Urinary bladder (tissue), 4 donors: ENCODE measurements at places on chromosomes 7 and 10.

GRCh38 chr10:119973281-119973680 lies 80.8 kb downstream of the SEC23IP start:
- no peak for DNase-seq

- no peak for DNase-seq
Observed at GRCh38 chr7:98329791-98330373, 48.4 kb downstream of the BRI3 start.

DNA sequence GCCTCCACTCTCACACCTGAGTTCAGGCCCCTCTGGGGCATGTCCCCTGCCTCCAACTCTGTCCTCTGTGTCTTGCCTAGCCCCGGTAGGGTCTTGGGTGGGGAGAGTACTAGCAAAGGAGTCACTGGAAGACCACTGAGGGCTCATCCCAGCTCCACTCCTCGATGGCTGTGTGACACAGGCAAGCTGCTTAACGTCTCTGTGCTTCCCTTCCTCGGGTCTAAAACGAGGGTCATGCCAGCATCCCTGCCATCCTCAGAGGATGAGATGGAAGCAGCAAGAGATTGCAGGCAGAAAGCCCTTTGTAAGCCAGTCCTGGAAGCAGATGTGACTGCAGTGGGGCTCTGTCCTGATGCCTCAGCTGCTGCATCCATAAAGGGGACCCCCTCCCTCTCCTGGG lies 15.2 kb upstream of the C10orf105 start:
- DNase-seq: no peak

GRCh38 chr10:97718659-97719142 lies 5.2 kb downstream of the MARVELD1 start:
- no peak for DNase-seq

GRCh38 chr10:122911889-122912484 lies 1.6 kb downstream of the FAM24A start:
- DNase-seq: no peak

GRCh38 chr10:22427101-22427500 lies 81.8 kb downstream of the SPAG6 start:
- DNase-seq: no peak

DNA sequence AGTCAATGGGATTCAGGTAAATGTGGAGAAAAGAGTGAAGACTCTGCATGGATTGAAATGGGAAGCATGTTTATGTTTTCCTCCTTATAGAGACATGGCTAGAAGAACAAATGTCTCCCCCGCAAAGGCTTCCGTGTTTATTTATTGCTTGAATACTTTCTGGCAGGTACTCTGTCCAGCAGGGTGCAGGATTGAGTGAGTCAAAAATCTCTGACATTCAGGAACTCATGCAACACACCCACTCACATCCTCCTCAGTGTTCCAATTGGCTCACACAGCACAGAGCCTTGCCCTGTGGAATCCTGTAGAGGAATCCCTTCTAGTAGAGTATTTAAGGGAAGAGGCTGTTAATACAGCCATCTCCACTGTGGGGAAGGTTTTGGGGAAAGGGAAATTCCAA lies 290.3 kb upstream of the VWC2 start:
- no peak for DNase-seq

GRCh38 chr7:107836237-107837144 lies 33.5 kb upstream of the SLC26A3 start:
- no peak for DNase-seq

DNA sequence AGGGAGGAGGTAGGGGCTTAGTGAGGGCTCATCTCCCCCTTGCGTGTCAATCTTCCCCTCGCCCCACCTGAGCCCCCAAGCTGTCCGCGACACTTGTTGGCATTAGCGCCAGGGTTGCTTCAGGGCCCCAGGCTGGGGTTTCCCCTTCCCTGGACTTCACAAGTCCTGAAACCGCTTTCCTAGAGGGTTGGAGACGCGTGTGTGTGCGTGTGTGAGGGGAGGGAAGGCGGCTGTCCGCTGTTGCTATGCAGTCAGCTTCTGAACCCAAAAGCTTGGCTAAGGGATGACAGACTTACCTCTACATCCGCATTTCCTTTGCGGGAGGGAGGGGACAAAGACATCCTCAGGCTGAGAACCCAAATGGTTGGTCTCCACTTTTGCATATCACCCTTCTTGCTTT lies 803 bp downstream of the GOLGA7B start:
- DNase-seq: no peak

- no peak for DNase-seq
Observed at GRCh38 chr10:130904676-130905075, 406.8 kb downstream of the TCERG1L start.

DNA sequence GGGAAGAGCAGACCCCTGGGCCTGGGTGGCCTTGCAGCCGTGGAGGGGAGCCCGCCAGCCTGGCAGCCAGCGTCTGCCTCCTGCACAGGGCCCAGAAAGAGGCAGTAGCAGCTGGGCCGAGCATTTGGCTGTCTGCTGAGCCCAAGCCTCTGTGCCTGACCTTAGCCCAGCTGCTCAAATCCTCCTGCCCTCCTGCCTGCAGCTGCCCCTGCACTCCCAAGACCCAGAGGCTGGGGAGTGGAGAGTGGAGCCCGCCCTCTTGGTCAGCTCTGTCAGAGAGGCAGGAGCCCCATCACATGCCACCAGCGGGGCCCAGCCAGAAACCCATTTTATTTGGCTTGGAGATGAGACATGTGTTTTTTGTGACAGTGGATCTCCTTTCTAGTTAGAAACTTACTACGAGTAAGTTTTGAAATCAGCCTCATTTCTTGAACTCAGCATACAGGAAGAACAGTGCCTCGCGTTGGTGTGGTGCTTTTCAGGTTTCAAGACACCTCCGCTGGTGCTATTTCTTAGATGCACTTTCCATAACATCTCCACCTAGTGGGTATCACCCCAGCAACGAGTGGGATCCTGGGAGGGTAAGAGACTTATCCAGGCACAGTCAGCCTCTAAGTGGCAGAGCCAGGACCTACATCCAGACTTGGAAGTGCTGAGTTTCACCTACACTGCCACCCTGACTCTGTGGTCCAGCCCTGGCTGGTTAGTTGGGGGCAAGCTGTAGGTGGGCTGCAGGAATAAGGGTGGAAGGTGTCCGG lies 477.1 kb downstream of the RPS24 start:
- DNase-seq: no peak

- no peak for DNase-seq
Observed at GRCh38 chr10:16832351-16833080, 15.3 kb upstream of the RSU1 start.

GRCh38 chr10:59872892-59873463 lies 33.4 kb downstream of the CCDC6 start:
- no peak for DNase-seq

DNA sequence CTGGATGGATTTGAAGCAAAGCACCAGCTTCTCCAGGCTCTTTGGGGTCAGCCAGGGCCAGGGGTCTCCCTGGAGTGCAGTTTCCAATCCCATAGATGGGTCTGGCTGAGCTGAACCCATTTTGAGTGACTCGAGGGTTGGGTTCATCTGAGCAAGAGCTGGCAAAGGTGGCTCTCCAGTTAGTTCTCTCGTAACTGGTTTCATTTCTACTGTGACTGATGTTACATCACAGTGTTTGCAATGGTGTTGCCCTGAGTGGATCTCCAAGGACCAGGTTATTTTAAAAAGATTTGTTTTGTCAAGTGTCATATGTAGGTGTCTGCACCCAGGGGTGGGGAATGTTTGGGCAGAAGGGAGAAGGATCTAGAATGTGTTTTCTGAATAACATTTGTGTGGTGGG lies 14.2 kb downstream of the LEP start:
- DNase-seq: no peak

DNA sequence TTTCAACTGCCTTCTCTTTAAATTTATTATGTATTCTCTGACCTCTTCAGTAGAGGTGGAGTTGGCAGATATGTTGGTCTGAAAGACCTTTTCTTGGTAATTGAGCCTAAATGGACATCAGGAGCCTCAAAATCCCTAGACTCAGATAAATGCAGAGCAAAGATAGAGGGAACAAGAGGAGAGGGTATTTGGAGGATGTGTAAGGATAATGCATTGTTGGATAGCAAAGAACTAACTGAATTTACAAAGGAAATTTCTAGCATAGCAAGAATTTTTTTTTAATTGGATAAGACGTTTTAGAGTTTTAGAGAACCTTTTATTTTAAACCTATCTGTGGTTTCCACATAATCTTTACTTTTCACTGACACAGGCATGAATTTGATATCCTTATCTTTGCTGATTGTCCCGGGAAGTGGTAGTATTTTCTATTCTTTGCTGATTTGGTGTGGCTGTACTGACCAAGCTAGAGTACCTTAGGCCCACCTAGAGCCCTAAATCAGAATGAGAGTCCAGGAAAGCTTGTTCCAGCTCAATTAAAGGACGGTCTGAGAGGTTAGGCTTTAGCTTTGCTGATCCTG lies 91.3 kb downstream of the NRF1 start:
- DNase-seq: no peak

GRCh38 chr10:96324447-96324846 lies 20.2 kb downstream of the DNTT start:
- no peak for DNase-seq

- DNase-seq: no peak
Observed at GRCh38 chr10:80278480-80278879, 11.0 kb downstream of the MAT1A start.

DNA sequence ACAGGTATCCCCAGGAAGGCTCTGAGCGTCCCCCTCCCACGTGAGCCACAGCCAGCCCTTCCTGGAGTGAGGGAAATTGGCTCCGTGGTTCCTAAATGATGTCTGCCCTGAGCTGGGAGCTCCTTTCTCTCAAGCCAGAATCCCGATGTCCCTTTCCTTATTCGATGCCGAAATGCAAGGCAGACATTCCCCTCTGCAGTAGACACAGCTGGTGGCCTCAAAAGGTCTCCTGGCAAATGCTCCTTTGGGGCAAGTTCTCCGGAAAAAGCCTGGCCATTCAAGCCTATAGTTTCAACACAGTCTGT lies 98.9 kb downstream of the HIP1 start:
- DNase-seq: no peak

GRCh38 chr7:25216837-25217236 lies 11.4 kb downstream of the NPVF start:
- no peak for DNase-seq

- DNase-seq: no peak
Observed at GRCh38 chr10:3347413-3348182, 175.0 kb upstream of the PITRM1 start.

DNA sequence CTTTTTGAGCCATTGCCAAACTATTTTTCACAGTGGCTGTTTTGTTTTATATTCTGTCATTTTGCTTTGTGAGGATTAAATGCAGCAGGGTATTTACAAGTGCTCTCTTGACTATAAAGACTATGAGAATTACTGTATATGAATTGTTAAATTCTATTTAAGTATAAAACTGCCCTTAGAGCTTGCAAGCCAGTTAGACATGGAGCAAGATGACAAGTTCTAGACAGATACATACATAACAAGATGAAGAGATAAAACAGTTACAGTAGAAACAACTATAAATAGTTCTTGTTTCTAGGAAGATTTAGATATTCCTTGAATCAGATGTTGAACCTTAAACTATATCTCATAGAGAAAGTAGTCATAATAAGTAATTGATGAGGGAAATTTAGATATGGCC lies 60.6 kb downstream of the DNAH11 start:
- no peak for DNase-seq

GRCh38 chr7:140005341-140005740 lies 57.4 kb downstream of the PARP12 start:
- DNase-seq: no peak

DNA sequence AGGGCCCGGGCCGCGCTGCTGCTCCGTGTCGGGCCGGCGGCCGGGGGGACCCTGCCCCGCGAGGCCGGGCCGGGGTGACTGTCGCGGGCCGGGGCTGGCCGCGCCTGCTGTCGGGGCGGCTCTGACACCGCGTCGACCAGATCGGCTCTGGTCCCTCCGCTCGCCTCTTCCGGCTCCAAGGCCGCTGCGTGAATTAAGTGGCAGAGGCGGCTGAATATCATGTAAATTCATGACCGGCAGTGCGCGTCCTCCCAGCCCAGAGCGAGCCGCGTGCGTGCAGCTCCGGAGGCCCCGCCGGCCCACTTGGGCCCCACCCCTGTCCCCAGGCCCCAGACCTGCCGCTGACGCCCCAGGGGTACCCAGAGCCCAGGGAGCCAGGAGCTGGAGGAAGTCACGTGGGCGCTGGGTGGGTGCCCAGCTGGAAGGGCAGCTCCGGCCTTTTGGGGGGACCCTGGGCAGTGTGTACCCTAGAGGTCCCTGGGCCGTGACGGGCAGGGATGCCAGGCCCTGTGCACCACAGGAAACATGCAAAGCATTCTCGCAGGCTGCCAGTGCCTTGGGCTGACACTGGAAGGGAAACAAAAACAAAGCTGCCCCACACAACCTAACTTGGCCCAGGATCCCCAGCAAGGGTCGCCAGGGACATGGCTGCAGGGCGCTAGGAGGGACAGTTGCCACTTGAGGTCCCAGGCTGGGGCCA lies 584.0 kb upstream of the MKI67 start:
- DNase-seq: no peak

DNA sequence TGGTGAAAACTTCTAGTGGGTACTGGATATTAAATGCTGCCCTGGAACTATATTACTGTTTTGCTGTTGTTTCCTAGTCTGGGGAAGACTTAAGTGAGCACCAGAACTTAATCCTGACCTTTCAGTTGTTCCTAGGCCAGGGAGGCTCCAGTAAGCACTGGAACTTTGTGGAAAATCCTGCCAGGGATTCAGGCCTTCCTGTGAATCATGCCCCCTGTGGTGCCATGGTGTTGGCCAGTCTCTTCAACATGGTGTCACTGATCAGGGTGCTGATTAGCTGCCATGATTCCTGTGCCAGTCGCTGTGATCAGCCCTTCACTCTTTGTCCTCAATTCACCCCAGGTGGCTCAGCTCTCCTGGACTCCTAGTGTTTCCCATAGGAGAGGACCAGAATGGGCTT lies 8.5 kb upstream of the AOAH start:
- no peak for DNase-seq

- DNase-seq: no peak
Observed at GRCh38 chr10:17963431-17963830, 11.7 kb downstream of the SLC39A12 start.

GRCh38 chr10:110996256-110996655 lies 76.9 kb downstream of the SHOC2 start:
- DNase-seq: no peak
